ENCODE measurements at places on chromosomes 5 and 9. TPM values are rescaled to one million over a fixed set of nuclear protein-coding genes. Genes with fewer than 3 reads are reported as not detected.

- H3K27me3 ChIP-seq: peaks cover 4% of the 10 kb centered on the region
- no peak overlapping the region for H3K4me3 ChIP-seq
- no peak overlapping the region for H3K27ac ChIP-seq
These were observed 219.7 kb upstream of the TUT7 start for GRCh38 chr9:86573886-86574285.

- no peak overlapping the region for H3K27ac ChIP-seq
- no peak for DNase-seq
- H3K4me1 ChIP-seq: peaks cover 4% of the 10 kb centered on the region
- no peaks in the 10 kb centered on the region for H3K36me3 ChIP-seq
- H3K4me3 ChIP-seq: no peak overlapping the region
These were observed 389.0 kb downstream of the RASEF start for GRCh38 chr9:82673919-82674318.

DNA sequence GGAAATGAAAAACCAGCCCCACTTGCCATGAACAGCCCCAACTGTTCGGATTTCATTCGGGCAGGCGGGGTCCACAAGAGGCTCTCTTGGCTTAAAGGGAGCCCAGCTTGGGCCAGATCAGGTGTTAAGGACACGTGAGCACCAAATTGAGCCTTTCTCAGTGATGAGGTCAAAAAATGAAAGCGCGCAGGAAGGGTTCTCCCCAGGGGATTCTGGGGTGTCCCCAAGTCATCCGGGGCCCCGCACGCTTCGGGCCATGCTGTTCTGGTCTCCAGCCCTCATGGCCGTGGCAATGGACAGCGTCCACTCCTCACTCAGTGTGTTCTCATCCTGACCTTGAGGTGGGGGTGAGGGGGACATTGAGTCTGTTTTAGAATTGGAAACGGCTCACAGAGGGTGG, 10.9 kb downstream of the AK1 start:
- peaks cover 63% of the 10 kb centered on the region for H3K36me3 ChIP-seq
- no peaks in the 10 kb centered on the region for H3K27me3 ChIP-seq
- no peak overlapping the region for H3K27ac ChIP-seq
- H3K4me1 ChIP-seq: peaks cover 40% of the 10 kb centered on the region
- no peak overlapping the region for H3K4me3 ChIP-seq
- no peak for DNase-seq

ANKRD18B gene
- 7.3 TPM for total RNA-seq

- H3K4me3 ChIP-seq: no peak overlapping the region
- no peaks in the 10 kb centered on the region for H3K36me3 ChIP-seq
- DNase-seq: no peak
- H3K27ac ChIP-seq: no peak overlapping the region
- H3K4me1 ChIP-seq: no peaks in the 10 kb centered on the region
These were observed 77.1 kb downstream of the BAAT start for GRCh38 chr9:101307524-101308213.
